ENCODE measurements at places on chromosomes 12 and 14. TPM values are rescaled to one million over a fixed set of nuclear protein-coding genes. Genes with fewer than 3 reads are reported as not detected.

The LYZ gene
- not detected for total RNA-seq

The PAX9 gene
- total RNA-seq: 14.9 TPM

The TAS2R7 gene
- not detected for total RNA-seq

The KLHDC1 gene
- total RNA-seq: 0.07 TPM

The ESPL1 gene
- 31.6 TPM for total RNA-seq

The TSPAN11 gene
- not detected for total RNA-seq

The E2F7 gene
- total RNA-seq: 17.2 TPM

The SLCO1C1 gene
- total RNA-seq: not detected

The HOXC12 gene
- 0.33 TPM for total RNA-seq

The PROX2 gene
- total RNA-seq: not detected

The CLEC4E gene
- total RNA-seq: not detected

The NRL gene
- 1.7 TPM for total RNA-seq

The TAS2R42 gene
- total RNA-seq: not detected

The GLI1 gene
- 3.0 TPM for total RNA-seq

The SERPINA12 gene
- not detected for total RNA-seq

The UBR7 gene
- 61.1 TPM for total RNA-seq

The CLEC6A gene
- total RNA-seq: not detected

The HPD gene
- total RNA-seq: not detected

The ERP27 gene
- total RNA-seq: not detected

The NXPH4 gene
- total RNA-seq: 15.1 TPM

The RFX4 gene
- total RNA-seq: not detected

The GARIN6 gene
- not detected for total RNA-seq

The RNU4-1 gene
- under 0.01 TPM for total RNA-seq

The AJUBA gene
- 116 TPM for total RNA-seq

The NANOG gene
- not detected for total RNA-seq

The LPAR5 gene
- 4.3 TPM for total RNA-seq

The FGF23 gene
- total RNA-seq: not detected

The JDP2 gene
- total RNA-seq: 8.2 TPM

The SVOP gene
- total RNA-seq: not detected

The PAH gene
- total RNA-seq: not detected

The A2M gene
- total RNA-seq: not detected

The CLEC1B gene
- not detected for total RNA-seq

The GLS2 gene
- 7.3 TPM for total RNA-seq

All from PC-3 (cell line).